ENCODE measurements at places on chromosomes 16 and 17.
A peak's percentile ranks its signal among the peaks of the same experiment; 100 is the strongest.

DNA sequence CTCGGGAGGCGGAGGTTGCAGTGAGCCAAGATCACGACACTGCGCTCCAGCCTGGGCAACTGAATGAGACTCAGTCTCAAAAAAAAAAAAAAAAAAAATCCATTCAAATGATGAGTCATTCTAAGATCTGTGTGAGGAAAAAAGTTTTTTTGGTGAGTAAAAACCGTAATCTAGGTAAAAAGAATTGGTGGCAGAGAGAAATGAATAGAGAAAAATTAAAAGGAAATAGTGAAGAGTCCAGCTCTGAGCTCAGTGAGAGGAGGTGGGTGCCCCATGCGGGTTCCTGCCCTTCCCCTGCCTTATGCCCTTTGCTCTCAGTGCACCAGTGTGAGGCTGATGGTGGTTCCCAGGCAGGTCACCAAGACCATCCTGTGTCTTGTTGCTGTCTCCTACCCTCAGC, 20.9 kb downstream of the GAN start:
- DNase-seq, result no peak

GRCh38 chr16:57540906-57541753, 1.3 kb upstream of the ADGRG5 start:
- DNase-seq, result no peak

DNA sequence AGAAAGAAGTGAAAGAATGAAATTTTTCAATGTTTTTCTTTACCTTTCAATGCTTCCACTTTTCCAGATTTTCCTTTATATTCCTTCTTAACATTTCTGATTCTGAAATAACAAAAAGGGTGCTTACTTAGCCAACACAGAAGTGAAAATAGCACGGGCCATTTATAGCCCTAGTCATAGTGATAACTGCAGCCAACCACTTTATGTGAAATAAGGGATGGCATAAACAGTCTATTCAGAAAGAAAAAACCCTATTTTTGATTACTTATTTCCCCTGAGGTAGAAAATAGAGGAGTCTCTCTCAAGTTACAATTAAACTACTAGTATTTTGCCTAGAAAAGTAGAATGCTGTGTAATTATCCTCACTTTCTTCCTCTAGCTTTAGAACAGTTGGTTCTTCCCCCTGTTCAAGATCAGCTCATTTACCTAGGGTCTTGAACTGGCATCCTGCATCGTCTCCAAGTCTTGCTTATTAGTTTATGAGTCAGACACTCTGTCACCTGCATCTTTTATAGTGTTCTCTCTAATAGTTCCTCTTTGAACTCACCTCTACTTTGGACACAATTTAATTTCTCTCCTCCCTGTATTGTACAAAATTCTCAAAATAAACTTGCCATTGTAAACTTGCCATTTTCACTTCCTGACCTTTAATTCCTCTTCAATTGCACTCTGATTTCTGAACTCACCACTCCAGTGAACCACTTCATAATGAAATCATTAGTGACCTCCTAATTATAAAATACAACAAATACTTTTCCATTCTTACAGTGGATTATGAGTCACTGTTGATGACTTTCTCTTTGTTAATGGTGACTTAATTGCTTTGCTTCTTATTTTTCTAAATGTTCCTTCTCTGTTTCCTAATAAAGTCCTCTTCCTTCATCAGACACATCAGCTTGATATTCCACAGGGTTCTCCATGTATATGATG, 23.6 kb downstream of the ABCA6 start:
- DNase-seq, result no peak

GRCh38 chr17:5282642-5283217, 646 bp downstream of the RABEP1 start:
- no peak for DNase-seq

GRCh38 chr16:23333831-23334456, 31.8 kb downstream of the SCNN1B start:
- DNase-seq, result no peak

GRCh38 chr17:3527896-3528295, 29.7 kb downstream of the TRPV3 start:
- DNase-seq, result no peak

DNA sequence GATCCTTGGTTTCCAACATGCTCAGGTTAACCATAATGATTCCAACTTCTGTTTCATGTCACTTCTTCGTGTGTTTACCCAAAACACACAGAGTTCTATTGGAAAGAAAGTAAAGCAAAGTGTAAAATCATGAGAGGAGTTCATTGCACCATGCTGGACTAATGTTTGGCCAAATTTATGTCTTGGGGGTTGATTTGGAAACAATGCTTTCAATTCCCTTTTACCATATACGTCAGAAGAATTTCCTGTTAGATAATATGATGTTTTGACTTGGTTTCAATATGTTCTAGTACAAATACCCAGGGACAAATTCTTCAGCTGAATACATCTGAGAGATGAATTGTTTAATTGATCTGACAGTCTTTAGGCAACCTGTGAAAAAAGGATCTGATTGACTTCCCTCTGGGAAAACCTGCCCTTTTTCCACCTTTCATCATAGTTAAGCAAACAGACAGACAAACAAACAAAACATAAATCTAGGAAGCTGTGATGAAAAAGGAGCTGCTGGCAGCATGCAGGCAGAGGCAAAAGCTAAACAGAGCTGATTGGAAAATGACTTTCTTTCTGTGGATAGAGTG, 26.0 kb upstream of the MPHOSPH6 start:
- no peak for DNase-seq

DNA sequence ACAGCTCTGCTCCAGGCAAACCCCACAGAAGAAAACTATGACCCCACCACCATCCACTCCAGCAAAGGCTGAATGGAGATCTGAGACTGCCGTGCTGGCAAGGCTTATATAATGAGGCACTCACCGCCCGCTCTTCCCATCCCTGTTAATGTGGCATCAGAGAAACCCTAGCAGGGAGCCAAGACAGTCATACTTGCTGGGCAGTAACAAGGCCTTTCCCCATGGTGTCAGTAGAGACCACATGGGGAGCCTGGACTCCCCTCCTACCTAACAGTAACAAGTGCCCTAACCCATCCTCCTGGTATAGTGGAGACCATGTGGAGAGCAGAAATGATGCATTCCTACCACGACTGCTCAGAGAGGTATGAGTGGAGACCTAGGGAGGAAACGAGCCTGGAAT, 235.2 kb downstream of the C16orf78 start:
- no peak for DNase-seq

- no peak for DNase-seq
Observed at GRCh38 chr17:47200325-47200664, 8.9 kb upstream of the MYL4 start.

GRCh38 chr17:17044846-17045561, 2.7 kb downstream of the MPRIP start:
- DNase-seq, result peak; percentile 18

- peak; percentile 51 for DNase-seq
Observed at GRCh38 chr16:85491058-85491771, 121.9 kb upstream of the GSE1 start.

DNA sequence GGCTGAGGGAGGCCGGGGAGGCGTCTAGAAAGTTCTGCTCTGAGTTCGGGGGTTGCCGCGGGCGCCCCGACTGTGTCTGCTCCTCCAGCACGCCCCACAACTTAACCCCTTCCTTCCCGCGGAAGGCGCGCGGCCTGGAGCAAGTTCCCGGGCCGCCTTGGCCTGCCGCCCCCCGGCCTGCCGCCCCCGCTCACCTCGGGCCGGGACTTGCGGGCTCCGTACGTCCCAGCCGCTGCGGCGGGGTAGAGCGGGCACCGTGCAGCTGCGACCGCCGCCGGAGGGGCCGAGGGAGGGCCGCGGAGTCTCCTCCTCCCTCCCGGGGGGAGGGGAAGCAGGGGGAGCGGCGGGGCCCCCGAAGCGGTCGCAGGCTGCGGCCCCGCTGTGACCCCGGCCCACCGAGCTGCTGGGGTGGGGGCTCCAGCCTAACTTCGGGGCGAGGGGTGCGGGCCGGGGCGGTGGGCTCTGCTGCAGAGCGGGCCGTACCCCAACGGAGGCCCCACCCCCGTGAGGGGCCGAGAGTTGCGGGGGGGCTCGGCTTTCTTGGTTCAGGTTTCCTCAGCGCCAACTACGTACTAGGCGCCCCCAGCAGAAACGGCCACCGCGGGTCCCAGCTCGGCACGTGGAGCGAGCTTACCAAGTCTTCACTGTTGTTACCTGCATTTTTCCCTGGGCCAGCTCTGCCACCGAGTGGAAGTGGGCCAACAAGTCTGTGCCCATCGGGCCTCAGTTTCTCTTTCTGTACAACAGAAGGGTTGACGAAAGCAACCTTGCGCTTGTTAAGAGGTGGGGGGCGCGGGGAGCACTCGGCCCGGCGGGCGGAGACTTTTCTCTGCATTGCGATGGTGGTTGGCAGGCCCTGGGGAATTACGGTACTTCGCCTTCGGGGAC, at the start of gene CCDC102A:
Gene CCDC102A, minus strand, starts transcription at position 266 of the 888 bp plus-strand sequence. CDS start 7,394 bp downstream, outside the sequence.
- no peak for DNase-seq

- DNase-seq, result no peak
Observed at GRCh38 chr17:39487946-39488345, 26.7 kb downstream of the CDK12 start.

GRCh38 chr16:82888591-82889001, 261.8 kb downstream of the CDH13 start:
- no peak for DNase-seq

DNA sequence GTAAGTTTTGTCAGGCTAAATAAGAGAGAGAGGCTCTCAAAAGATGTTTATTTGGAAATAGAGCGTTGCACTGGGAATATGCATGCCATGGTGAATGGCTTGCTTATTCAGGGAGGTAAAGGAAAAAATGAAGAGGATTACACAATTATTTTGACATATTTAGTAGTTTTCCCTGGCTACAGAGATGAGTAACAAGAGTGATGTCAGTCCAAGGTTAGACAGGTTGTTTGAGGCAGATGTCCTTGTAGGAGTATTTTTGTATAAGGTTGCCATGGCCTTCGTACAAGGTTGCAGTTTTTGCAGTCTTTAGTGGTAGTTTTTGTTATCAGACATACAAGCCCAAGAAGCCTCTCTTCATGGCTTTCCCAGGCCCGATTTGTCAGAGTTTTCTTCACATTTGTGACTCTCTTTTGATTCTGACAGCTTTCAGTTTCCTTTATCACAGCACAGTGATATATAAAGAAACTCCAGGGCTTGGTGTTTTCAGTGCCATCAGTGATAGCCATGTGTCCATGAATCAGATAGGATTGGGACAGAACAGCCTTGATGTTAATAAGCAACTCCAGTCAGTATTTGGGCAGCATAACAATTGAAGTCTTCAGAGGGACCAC, 18.7 kb upstream of the LGALS9 start:
- DNase-seq, result no peak

- DNase-seq, result no peak
Observed at GRCh38 chr17:79531191-79532095, 79.4 kb downstream of the RBFOX3 start.

DNA sequence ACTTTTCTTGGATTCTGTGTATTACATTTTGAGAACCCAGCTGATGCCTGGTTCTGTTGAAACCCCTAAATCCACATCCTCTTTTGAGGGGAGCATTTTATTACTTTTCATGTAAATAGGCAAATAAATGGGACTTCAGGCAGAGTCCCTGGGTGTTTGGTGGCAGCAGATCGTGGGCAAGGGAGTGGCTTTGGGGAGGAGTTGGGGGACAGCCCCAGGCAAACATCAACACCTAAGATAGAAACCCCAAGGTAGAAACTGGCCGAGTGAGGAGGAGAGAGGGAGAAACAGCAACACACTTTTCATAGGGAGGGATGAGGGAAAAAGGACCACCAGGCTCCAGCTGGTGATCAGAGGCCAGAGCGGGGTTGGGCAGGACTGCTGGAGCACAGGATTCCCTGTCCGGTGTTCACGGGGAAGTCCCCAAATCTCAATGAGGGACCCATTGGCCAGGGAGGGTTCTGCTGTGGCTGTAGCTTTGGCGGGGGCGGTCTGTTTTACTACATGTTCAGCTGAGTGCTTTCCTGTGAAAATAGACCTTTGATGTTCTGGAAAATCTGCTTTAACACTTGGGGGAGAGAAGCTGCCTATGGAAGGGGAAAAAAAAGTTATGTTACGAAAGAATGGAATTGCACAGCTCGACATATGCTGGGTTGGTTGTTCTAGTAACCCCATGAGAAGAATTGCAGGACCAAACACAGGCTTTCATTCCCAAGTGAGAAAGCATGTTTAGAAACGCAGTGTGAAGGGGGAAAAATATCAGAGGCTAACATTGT, 46.6 kb downstream of the MSI2 start:
- no peak for DNase-seq

- peak; percentile 18 for DNase-seq
Observed at GRCh38 chr17:58507123-58507634, 7.3 kb downstream of the MTMR4 start.

GRCh38 chr17:76529224-76530094, 8.1 kb downstream of the CYGB start:
- no peak for DNase-seq

DNA sequence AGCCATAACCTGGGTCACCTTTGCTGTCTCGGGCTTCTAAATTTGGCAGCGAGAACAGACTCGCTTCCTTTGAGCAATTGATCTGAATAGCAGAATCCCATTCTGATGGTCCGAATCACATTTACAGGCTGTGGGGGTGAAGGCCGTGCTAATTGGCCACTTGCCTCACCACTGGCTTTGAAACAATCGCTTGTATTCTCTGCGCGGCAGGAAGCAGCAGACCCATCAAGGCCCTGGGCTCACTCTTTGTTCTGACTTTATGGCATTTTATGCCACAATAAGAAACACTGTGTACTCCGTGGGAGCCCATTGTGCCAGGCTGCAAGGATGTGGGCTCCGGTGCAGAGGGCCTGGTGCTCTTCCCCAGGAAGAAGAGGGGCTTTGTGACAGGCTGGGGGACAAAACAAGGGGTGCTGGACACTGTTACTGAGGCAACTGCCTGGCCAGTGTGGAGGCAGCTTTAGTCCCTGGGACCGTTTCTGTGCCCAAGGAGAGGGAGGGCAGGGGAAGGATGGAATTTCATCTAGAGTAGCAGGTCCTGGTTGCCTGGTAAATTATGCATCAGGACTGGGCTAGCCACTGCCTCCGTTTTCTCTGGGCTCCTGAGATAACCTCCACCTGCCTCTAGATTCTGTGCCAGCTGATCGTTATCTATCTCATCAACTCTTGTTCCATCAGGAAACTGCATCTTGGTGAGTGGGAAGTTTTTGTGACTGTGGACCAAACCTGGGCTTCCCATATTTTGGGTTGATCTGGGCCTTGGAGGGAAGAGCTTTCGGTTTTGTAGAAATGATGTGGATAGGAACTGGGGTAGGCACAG, 78.5 kb downstream of the MRC2 start:
- DNase-seq, result no peak

GRCh38 chr17:5514976-5515375, 28.6 kb downstream of the MIS12 start:
- no peak for DNase-seq

- DNase-seq, result peak; percentile 55
Observed at GRCh38 chr17:80791758-80792284, 199.8 kb upstream of the CHMP6 start.

- peak; percentile 3 for DNase-seq
Observed at GRCh38 chr17:39325528-39326240, 75.7 kb downstream of the FBXL20 start.

DNA sequence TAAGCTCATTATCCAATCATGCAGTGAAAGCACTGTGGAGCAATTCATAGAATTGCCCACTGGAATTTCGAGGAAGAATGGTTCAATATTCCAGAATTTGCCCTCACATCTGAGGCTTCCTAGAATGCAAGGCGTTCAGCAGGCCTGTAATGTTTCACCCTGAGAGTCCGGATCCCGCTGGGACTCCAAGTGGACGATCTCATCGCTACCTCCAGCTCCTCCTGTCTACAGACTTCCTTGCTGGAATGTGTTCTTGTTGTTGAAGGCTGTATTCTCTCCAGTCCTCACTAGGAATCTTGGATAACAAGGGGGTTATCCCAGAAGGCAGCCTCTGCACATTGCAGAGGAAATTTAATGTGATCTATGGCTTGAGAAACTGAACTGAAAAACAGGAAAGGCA, 7.8 kb downstream of the SLC47A1 start:
- DNase-seq, result no peak

Measured in CD4-positive, alpha-beta T cell treated with Interferon alpha-2 for 1 hour (primary cell).